ENCODE measurements at places on chromosomes 6 and 20.
A peak's percentile ranks its signal among the peaks of the same experiment; 100 is the strongest.

GRCh38 chr6:158627168-158627939 lies 17.2 kb downstream of the DYNLT1 start:
- no peak for DNase-seq

DNA sequence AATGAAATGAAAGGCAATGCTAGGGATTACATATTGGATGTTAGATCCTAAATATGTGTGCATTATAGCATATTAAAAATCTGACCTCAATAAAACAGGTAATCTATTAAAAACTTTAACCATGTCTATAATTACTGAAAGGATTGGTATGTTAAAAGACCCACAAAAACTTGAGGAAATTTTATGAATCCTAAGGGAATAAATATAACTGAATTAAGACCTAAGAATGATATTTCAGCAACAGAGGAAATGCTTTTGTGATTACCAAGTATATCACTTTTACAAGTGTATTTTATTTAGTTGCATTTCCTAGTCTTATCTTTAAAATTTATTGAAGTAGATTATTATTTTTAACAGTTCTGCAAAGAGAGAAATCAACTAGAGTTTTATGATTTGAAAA lies 571.5 kb downstream of the HDGFL1 start:
- DNase-seq, result no peak

DNA sequence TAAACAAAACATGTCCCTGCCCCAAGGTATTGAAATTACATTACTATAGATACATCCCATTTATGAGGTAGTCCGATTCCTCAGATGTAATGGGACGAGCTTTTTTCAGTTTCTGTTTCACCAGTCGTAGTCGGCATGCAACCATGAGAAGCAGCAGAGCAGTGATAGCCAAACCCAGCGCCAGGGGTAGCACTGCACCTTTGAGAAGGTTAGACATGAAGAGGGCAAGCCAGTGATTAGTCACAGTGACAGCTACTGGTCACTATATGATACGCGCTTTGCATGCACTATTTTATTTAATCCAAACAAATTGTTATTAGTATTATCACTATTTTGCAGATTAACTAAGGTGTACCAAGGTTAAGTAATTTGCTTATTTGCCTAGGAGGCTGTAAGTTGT lies 43.7 kb downstream of the LRP11 start:
- no peak for DNase-seq

- no peak for DNase-seq
These were observed 481.3 kb upstream of the CITED2 start for GRCh38 chr6:139855671-139856311.

- DNase-seq, result no peak
These were observed 5.3 kb downstream of the CDKN1A start for GRCh38 chr6:36683656-36684446.

DNA sequence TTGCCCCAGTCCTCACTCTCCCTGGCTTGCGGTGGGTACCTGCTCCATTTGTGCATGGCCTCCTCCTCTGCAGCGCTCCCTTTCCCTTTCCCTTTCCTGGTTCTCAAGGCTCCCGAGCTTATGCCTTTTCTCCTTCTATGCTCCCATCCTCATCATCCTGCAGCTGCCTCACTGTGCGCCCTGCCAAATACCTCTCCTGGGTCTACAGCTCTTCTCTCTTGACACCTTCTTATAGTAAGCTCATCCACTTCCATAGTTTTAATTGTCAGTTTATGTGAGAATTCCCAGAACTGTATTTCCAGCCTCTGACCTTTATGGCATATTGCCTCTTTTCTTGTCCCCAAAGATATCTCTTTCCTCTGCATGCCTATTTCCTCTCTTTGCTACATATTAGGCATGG lies 5.9 kb downstream of the ADGRF5 start:
- no peak for DNase-seq

DNA sequence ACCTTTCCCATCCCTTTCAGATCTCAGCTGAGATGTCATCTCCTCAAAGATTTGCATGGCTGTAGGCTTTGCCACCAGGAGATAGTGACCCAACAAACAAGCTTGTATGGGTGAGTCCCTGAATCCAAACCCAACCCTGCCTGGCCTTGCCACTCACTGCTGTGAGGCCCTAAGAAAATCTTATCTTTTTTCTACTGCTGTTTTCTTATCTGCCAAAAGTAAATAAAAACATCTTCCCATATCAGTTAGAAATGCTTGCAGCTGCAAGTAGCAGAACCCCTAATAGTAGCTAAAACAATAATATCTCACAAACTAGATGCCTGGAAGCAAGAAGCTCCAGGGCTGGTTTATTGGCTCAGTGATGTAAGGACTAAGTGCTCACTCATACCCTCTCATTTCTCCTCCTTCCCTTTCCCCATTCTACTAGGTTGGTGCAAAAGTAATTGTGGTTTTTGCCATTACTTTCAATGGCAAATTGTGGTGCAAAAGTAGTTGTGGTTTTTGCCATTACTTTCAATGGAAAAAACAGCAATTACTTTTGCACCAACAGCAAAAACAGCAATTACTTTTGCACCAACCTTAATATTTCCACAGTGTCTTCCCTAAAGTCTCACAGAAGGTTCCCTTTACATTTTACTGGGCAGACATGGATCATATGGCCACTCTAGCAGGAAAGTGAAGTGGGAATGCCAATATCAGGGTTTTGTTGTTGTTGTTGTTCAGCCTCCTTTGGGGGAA lies 56.7 kb upstream of the PSMF1 start:
- no peak for DNase-seq

- no peak for DNase-seq
These were observed 59.8 kb upstream of the CARMIL1 start for GRCh38 chr6:25219216-25219916.

GRCh38 chr6:169518451-169518850 lies 183.4 kb downstream of the WDR27 start:
- no peak for DNase-seq

GRCh38 chr6:63943826-63944225 lies 308.2 kb downstream of the PHF3 start:
- no peak for DNase-seq

- DNase-seq, result peak; percentile 18
These were observed 78.2 kb upstream of the EEF1E1 start for GRCh38 chr6:8180327-8181159.

GRCh38 chr6:128389820-128390534 lies 130.4 kb downstream of the PTPRK start:
- peak; percentile 29 for DNase-seq

DNA sequence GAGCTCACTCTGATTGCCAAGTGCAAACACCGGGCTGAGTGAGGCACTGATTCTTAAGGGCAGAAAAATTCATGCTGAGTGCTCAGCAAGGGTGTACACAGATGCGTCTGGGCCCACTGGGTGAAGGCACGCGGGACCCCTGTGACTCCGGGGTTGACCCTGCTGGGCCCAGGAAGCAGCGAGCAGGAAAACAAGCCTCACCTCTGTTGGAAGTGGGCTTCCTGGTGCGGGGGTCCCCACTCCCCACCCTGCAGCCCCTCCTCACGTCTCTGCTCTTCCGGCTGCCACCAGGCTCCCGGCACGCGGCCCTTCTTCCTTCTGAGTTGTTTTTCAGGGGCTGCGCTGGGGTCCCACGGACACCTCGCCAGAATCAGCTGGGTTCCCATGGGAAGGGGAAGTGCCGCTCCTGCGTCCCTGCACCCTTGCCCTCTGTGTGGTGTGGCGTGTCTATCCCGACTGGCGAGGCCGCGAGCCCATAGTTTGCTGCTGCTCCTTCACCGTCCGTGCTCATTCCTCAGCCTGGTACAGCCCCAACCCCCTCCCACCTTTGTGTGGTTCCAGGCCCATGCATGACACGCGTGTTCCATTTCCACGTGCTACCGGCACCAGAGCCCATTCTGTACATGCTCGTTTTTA lies 80.6 kb upstream of the BHLHE23 start:
- no peak for DNase-seq

DNA sequence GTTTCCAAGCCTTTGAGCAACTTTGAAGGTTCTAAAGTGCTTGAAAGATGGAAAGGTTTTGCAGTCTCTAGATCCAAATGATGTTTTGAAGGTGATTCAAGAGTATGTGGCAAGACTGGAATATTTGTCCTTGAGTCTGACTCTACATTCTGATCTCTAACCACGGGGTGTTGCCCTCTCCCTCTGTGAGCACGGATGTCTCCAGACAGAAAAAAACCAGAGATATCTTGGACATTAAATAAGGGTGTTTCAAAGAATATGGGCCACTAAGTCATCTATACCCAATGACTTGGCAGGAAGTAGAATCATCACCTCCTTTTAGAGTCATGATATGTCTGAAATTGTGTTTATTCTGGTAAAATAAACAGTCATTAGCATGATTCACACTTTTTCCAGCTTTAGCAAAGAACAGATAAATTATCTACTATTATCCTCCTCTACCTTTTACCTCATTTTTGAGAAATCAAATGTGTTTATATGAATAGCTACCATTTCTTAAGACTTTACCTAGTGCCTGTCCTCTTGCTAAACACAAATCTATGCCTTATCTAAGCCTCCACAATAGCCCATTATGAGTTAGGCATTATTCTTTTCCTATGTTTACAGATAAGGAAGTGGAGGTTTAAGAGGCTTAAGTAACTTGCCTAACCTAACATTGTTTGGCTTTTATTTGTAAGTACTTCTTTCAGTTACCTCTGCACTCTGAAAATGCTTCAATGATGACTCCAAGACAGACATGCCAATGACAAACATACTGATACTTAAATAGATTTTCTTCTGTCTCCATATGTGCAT lies 384.4 kb downstream of the BMP2 start:
- no peak for DNase-seq

GRCh38 chr20:24245094-24245493 lies 224.3 kb upstream of the SYNDIG1 start:
- DNase-seq, result no peak

- DNase-seq, result no peak
These were observed 428.8 kb upstream of the JARID2 start for GRCh38 chr6:14817074-14817473.

DNA sequence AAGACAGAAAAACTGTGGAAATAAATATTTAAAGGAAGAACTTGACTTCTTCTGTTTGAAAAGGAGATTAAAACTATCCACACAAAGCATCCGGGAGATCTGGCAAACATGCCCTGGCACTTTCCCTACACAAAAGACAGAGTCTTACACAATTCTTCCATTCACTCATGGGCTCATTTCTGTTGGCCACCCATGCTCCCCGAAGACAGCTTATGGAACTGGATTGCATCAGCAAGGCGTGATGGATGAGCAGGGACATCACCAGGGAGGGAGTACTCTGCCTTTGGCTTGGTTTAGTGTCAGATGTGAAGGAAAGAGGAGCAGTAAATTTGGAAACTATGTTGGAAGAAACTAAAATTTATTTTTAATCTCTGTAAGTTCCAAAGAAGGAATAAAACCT lies 379.3 kb downstream of the CD109 start:
- DNase-seq, result no peak

- no peak for DNase-seq
These were observed 1.6 kb downstream of the PPARD start for GRCh38 chr6:35343835-35344550.

DNA sequence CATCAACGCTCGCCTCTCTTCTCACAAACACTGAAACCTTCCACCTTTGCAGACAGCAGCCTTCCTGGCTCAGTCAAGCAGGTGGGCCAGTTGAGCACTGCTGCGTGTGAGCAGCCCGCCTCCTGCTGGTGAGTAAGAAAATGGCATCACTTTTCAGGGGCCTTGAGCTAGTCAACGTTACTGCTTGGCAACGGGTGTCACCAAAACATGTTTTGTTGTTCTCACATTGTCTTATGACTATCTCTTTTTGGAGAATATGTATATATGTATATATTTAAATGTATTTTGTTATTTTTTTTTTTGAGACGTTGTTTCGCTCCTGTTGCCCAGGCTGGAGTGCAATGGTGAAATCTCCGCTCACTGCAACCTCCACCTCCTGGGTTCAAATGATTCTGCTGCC lies 97.0 kb upstream of the AGPAT4 start:
- DNase-seq, result peak; percentile 70

DNA sequence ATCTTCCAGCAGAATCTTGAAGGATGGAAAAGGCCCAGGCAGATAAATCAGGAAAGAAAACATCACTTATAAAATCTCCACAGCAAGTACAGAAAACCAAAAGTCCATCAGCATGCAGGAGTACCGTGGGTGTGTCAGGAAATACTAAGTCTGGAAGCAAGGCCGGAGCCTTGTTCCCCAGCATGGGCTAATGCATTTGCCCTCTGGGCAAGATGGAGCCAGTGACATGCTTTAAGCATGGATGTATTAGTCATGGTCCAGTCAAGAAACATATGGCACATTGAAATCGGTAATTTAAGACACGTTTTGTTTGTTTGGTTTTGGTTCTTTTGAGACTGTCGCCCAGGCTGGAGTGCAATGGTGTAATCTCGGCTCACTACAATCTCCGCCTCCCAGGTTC lies 506.0 kb upstream of the JARID2 start:
- DNase-seq, result no peak

DNA sequence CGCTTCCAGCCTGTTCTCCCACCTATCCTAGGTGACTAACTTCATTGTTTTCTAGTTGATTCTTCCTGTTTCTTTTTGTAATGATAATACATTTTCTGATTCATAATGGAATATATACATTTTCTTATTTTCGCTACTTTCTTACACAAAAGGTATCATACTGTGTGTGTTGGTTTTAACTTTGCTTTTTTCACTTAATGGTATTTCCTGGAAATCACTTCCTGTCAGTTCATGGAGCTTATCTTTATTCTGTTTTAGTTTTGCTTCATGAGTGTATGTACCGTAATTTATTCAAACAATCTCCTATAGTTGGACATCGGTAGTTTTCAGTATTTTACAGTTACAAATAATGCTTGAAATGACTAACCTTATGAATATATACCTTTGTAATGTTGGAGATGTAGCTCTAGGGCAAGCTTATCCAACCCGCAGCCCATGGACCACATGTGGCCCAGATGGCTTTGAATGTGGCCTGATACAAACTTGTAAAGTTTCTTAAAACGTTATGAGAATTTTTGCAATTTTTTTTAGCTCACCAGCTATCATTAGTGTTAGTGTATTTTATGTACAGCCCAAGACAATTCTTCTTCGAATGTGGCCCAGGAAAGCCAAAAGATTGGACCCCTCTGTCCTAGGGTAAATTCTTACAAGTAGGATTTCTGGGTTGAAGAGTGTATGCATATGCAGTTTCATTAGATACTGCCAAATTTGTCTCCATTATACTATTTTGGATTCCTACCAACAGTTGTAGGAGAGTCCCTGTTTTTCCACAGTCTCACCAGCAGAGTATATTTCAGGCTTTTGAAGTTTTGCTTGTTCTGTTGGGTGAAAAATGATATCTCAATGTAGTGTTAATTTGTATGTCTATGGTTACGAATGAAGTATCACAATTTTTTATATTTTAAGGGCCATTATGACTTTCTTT lies 16.7 kb downstream of the TRMT11 start:
- DNase-seq, result no peak

GRCh38 chr6:1868561-1869261 lies 259.0 kb downstream of the FOXC1 start:
- DNase-seq, result no peak

DNA sequence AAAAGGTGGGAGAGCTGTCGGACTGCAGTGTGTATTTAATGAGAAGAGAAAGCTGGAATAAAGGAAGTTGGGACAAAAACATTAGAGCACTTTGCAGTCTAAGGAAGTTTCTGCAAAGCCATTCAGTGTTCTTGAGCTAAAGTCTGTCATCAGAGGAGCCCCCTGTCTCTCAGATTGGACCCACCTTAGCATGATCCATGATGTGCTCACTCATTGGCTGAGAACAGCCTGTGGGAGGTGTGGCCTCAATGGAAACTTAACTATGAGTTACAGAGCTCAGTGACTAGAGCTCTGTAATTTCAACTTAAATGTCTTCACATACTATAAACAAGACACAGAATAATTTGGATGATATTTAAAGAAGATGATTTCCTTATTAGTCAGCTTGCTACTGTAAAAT lies 437.0 kb downstream of the BTBD3 start:
- no peak for DNase-seq
